ENCODE measurements at places on chromosomes 5 and 9. TPM values are rescaled to one million over a fixed set of nuclear protein-coding genes. Genes with fewer than 3 reads are reported as not detected.

Gene ADAMTS19
- total RNA-seq: not detected

Gene DAB2IP
- 44.5 TPM for total RNA-seq

Gene CCL27
- total RNA-seq: not detected

Gene PCDHB8
- 7.7 TPM for total RNA-seq

Gene DDX4
- not detected for total RNA-seq

Gene PRDM9
- not detected for total RNA-seq

Gene KIF2A
- 99.0 TPM for total RNA-seq

Gene CEL
- 2.8 TPM for total RNA-seq

Gene HNRNPK
- total RNA-seq: 799 TPM

Gene SPINK6
- not detected for total RNA-seq

Gene EIF4E1B
- total RNA-seq: not detected

Gene KIF4B
- total RNA-seq: 0.79 TPM

Gene LHX2
- 0.26 TPM for total RNA-seq

Gene SPATA31D4
- total RNA-seq: not detected

Gene SHB
- 20.7 TPM for total RNA-seq

Gene GBGT1
- 1.8 TPM for total RNA-seq

Gene LRRC70
- total RNA-seq: 2.0 TPM

Gene TMEM171
- 2.6 TPM for total RNA-seq

Gene GRM6
- total RNA-seq: not detected

Gene ENHO
- total RNA-seq: 1.2 TPM

Gene ENTPD2
- not detected for total RNA-seq

Gene OXCT1
- total RNA-seq: 48.4 TPM

Gene TTC16
- total RNA-seq: not detected

Gene SAPCD2
- total RNA-seq: 30.6 TPM

Gene TLE1
- total RNA-seq: 3.1 TPM

Measured in A673 (cell line).